HuH-7.5 (cell line): ENCODE measurements at places on chromosomes 3 and 15.

DNA sequence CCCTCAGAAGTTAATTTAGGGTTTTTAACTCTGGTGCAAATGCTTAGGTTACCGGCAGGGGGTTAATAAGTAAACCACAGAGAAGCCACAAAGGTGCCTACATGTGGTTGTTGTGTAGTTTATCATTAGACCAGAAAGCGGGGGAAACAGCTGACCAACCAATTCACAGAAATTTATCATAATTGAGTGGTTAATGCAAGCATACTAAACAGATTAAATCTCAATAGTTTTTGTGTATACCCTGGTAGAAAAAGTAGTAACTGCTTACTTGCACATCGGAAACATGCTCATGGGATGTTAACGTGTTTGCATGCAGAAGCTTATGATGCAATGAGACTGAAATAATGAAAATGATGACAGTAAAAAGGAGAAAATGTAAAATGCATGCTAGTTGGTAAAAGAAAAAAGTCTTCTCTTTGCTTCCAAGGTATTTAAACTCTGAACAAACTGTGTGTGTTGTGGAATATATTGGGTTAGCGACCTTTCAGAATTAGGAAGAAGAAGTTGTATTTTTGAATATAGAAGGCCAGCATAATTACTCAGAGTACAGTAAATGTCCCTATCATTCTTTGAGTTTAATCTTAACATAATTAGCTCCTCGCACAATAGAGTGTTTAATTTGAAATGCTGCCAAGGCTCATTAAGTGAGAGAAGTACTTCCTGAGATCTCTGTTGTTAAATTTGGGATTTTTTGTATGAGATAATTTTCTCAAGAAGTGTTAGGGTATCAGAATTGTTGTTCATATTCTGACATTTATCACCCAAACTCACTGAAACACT lies 316.2 kb downstream of the PTPRG start:
- peak; percentile 14 for DNase-seq

DNA sequence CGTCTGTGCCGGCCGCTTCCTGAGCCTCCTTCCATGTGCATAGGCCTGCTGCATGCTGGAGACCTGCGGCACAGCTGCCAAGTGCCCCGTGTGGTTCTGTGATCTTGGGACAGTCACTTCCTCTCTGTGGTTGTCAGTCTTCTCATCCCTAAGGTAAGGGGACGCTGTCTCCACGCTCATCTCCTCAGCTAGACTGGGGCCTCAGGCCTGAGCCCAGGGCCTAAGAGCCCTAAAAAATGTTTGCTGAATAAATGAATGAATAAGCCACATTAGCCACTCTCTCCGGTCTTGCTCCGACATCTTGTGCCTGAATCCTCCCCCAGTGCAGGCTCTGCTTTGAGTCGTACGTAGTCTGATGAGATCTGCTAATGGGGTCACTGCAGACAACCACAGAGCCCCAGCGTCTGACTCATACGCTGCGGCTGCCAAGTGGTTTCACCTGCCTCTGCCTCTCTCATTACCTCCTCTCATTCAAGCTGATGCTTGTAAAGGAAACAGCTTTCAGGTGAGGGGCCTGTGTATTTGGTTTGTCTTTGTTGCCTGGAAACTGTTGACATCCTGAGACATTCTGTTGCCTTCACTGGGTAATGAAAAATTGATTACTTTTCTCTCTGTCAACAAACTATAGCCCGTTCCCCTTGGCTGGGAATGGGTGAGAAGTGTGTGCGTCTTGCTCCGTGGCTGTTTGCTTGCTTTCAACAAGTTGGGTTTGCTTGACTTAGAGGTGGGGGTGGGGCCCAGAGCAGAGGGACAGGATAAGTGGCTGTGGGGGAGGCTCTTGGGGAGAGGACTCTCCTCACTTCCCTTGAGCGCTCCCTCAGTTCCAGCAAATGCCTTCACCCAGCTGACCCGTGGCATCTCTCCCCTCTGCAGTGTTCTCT lies 15.9 kb downstream of the RPLP1 start:
- DNase-seq: no peak

GRCh38 chr15:65042776-65043327 lies 2.3 kb upstream of the SLC51B start:
- DNase-seq: no peak

DNA sequence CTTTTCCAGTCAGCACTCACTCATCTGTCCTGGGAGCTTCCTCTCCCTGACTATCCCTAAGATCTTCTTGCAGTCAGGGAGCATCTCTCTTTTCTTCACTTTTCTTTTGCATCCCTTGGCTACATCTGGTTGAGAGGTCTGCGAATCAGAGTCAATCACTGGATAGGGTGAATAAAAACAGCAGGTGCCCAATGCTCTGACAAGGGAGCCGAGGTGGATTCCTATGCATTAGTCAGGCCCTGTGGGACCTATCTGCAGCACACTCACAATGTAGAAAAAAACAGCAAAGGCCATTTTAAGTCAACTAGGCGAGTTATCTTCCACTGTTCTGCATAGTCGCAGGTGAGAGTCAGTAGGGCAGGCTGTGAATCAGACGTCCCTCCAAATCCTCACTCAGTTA lies 35.5 kb downstream of the DZIP1L start:
- no peak for DNase-seq

DNA sequence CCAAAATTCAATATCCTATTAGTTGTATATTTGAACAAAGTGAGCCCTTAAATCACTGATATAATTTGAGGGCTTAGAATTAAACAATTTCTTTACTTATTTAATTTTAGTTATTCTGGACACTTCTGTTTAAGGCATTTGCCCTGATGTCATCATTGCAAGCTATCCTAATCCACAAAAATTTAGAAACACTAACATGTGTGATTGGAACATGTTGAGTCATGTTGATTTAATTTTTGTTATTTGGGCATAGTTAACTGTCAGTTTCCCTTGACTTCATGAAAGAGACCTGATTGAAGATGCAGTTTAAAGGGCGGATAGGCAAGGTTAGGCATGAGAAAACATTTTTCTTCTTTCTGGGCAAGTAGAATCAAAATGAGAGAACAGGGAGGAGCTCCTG lies 682.6 kb downstream of the ROBO1 start:
- no peak for DNase-seq

GRCh38 chr3:164478323-164478722 lies 600.0 kb downstream of the SI start:
- DNase-seq: no peak

DNA sequence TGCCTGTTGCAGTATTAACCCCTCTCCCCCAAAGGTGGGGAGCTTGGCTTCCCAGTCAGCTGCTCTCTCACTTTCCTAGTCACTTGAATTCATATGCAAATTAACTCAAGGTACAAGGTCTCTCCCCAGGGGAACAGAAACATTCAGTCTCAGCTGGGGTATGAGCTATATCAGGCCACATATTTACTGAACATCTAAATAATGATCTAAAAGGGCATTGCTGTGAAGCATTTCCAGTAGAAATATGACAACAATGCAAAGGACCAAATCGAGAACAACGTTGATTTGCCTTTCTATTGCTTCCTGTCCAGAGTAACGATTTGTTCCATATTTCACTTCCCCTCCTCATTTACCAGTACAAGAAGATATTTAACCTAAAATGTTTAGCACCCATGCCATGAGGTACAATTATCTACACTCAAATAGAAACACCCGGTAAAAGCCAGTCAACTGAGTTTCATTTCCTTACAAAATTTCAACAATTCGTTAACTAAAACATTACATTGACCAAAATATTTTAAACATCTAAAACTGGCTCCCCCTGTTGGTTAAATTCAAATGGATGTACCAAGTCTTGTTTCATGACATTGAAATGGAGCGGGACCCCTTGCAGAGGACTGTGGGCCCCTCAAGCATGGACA lies 36.5 kb upstream of the KLHL6 start:
- no peak for DNase-seq

GRCh38 chr3:23094890-23095462 lies 108.2 kb upstream of the UBE2E2 start:
- peak; percentile 24 for DNase-seq

- no peak for DNase-seq
Measured at GRCh38 chr3:20608054-20608738, 422.2 kb upstream of the SGO1 start.

GRCh38 chr3:29397406-29397805 lies 116.5 kb downstream of the RBMS3 start:
- no peak for DNase-seq

DNA sequence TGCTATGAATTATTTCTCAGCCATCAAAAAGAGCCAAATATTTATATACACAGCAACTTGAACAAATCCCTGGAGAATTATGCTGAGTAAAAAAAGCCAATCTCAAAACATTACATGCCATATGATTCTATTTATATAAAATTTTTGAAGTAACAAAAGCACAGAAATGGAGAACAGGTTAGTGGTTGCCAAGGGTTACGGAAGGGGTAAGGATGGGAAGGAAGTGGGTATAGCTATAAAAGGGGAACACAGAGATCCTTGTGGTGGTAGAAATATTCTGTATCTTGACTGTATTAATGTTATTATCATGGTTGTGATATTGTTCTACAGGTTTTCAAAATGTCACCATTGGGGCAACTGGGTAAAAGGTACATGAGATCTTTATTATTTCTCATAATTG lies 62.3 kb upstream of the ASB14 start:
- no peak for DNase-seq

DNA sequence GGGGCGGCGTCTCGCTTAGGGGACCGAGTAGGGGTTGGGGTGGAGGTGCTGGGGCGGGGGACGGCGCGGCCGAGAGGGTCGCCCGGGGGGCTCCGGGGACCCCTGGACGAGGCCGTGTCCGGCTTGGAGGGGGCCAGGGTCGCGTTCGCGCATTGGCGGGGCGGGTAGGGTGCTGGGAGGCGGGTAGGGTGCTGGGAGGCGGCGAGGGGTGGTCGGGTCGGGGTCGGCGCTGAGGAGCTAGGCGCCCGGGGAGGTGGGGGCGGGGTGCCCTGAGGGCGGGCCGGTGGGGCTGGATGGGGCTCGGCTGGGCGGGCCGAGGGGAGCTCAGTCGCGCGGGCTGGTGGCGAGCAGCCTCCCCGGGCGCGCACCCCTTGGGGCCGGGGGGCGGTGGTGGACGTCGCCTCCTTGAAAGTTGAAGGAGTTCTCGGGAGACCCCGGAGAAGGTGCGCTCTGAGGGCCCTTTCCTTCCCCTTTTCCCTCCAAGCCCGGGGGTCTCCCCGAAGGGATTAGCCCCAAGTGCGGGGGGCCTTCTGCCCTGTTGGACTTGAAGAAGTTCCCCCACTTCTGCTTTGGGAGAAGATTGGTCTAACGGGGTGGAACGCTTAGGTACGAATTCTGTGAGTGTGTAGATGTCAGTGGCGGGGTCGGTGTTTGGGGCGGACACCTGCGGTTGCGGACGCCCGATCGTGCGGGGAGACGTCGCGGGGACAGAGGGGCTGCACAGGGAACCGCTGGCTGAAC lies 543 bp downstream of the MEF2A start:
- DNase-seq: peak; percentile 44

DNA sequence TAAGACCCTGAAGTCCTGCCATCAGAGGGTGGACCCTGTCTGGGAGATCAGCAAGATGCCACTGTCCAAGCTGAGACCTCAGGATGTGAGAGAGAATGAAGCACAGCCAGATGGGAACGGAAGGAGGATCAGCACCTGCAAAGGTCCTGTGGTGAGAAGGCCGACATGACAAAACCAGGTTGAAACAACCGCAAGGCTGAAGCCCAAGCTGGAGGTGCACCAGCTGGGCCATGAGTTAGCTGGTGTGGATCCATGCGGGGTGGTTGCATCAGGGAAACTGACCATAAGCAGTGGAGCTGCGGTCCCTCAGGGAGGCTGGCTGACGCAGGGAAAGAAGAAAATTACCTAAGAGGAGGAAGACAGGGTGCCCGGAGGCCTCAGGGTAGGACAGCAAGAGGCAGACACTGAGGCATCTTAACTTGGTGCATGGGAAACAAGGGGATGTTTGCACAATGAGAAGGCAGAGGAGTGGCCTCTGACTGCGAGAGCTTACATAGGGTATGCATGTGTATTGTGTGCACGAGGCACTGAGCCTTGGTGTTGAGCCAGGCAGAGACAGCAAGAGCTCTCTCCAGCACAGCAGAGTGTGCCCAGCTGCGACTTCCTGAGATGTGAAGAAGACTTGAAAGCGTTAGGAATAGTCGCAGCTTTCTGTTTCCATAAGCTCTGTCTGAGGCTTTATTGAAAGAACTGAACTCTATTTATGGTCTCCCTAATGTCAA lies 497.7 kb downstream of the OCA2 start:
- no peak for DNase-seq

DNA sequence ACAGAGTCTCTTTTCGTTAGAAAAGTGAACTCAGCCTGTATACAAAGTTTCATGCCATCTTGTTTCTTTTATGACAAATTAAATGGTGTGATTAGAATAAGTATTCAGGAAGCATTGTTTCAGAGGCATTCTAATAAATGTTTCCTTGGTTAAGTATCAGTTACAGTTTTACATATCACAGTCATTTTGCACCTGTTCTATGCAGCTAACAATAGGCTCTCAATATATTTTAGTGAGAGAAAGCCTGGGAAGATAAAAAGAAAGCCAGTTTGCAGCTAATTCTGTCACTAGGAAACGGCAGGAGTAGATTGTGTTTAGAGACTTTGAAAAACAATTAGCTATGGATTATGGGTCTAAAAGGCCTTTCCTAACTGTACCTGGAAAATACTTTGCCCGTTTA lies 252.8 kb downstream of the ZIC1 start:
- DNase-seq: no peak

DNA sequence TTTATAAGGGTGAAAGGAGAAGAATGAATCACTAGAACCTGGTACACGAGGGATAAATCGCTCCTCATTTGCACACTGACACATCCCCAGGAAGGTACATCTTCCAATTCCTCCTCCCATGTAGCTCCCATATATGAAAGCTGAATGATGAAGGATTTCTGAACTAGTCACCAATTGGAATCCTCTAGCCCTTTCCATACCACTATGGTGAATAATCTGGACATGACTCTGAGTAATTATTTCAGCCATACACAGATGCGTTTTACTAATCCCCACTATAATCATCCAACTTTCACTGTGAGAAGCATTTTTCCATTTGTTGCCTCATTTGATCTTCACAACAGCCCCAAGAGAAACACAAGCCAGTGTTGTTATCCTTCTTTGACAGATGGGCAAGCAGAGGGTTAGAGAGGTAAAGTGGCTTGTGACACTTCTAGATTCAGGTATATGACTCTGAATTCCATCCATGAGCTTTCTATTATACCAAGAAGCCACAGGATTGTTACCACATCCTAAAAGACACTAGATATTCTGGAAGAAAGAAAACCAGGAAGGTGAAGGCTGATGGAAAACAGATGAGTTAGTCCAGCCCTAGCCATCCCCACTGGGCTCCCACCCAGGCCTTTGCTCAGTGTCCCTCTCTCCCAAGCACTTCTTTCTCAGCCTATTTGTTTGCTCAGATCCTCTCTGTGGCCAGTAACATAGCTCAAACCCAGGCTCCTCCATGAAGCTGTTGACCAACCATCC lies 22.2 kb upstream of the BCL6 start:
- DNase-seq: no peak

DNA sequence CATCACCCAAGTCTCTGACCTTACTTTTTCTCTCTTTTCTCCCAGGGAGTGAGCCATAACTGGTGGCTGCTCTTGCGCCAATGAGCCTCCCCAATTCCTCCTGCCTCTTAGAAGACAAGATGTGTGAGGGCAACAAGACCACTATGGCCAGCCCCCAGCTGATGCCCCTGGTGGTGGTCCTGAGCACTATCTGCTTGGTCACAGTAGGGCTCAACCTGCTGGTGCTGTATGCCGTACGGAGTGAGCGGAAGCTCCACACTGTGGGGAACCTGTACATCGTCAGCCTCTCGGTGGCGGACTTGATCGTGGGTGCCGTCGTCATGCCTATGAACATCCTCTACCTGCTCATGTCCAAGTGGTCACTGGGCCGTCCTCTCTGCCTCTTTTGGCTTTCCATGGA lies 13.2 kb upstream of the ATG7 start:
- DNase-seq: no peak
